Mesothelial cell of epicardium (in vitro differentiated cells): ENCODE measurements at places on chromosomes 2 and 18. TPM values are rescaled to one million over a fixed set of nuclear protein-coding genes. Genes with fewer than 3 reads are reported as not detected.

DNA sequence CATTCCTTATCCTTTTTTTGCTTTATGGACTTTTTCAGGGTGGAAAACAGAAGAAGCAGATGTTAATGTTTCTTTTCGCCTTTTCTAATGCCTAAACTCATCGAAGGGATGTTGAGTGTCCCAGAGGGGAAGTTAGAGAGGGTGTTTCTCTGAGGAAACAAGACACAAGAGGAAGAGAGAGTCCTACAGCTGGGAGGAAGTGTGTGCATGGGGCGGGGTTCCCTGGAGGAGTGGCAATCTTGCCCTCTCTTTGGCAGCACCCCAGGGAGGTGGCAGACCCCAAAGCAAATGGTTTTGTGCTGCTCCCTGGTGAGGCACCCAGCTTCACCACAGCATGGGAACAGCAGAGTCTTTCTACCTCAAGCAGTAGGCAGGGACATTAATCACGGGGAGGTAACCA is 377.6 kb downstream of the RND3 start:
- H3K27me3 ChIP-seq, result no peaks in the 10 kb centered on the region
- no peak overlapping the region for H3K27ac ChIP-seq
- no peak overlapping the region for H3K4me3 ChIP-seq
- DNase-seq, result no peak

GRCh38 chr2:96549967-96550786 is 13.6 kb downstream of the ARID5A start:
- no peaks in the 10 kb centered on the region for H3K27me3 ChIP-seq
- no peak overlapping the region for H3K27ac ChIP-seq
- H3K36me3 ChIP-seq, result no peaks in the 10 kb centered on the region
- H3K4me1 ChIP-seq, result peaks cover 7% of the 10 kb centered on the region
- peak; percentile 22 for DNase-seq
- H3K4me3 ChIP-seq, result no peak overlapping the region

- H3K27ac ChIP-seq, result no peak overlapping the region
- no peaks in the 10 kb centered on the region for H3K27me3 ChIP-seq
- no peaks in the 10 kb centered on the region for H3K36me3 ChIP-seq
- no peak for DNase-seq
- H3K4me1 ChIP-seq, result peaks cover 3% of the 10 kb centered on the region
- H3K4me3 ChIP-seq, result no peak overlapping the region
Measured at GRCh38 chr2:35973737-35974132, 381.8 kb upstream of the CRIM1 start.

DNA sequence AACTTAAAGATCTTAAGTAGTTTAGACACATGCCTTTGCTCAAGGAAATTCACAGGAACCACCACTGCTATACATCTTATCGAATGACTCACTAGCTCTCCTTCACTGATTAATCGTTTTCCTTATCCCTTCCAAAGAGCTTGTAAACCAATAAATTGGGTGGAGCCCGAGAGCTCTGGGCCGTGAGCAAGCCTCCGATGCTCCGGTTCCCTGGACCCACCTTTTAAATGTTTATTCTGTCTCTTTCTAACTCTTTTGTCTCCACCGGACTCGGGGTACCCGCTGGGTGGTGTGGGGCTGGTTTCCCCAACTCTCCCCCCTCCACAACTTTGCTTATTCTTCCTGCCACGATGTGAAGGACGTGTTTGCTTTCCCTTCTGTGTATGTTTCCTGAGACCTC is 292.9 kb upstream of the TMEFF2 start:
- no peaks in the 10 kb centered on the region for H3K27me3 ChIP-seq
- DNase-seq, result no peak
- H3K4me1 ChIP-seq, result no peaks in the 10 kb centered on the region

DNA sequence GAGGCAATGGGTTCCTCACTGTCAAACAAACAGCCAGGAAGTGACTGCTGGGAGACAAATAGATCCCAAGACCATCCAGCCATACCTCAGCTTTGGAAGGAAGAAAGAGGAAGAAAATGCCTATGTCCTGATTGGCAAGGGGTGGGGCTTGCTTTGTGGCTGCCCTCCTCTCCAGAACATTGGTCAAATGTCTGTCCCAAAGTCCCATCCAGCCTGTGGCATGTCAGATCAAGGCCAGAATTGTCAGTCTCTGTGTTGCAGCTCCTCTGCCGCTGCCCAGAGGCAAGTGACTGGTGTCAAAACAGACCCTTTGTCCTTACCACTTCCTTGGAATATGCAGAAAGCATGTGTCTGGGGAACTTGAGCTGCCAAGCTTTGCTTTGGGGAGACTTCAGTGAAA is 63.0 kb upstream of the SMAD2 start:
- no peak for DNase-seq
- peaks cover 19% of the 10 kb centered on the region for H3K4me1 ChIP-seq
- no peaks in the 10 kb centered on the region for H3K36me3 ChIP-seq
- H3K27me3 ChIP-seq, result no peaks in the 10 kb centered on the region
- no peak overlapping the region for H3K27ac ChIP-seq

DNA sequence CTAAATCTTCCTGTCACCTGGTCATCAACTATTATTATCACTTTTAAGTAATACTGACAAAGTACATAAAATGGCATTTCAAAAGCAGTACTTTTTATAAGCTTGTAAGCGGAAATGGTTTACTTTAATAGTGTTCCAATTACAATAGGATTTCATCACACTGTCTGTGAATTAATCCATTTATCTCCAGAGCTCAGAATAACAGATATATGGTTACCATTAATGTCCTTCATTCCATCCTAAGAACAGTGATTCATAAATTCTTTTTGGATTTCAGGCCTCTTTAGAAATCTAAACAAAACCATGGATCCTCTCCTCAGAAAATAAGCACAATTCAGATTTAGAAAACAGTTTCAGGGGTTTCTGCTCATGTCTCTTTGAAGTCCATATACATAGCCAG is 68.4 kb downstream of the PID1 start:
- DNase-seq, result no peak
- H3K4me1 ChIP-seq, result no peaks in the 10 kb centered on the region
- no peaks in the 10 kb centered on the region for H3K36me3 ChIP-seq
- no peak overlapping the region for H3K4me3 ChIP-seq
- no peak overlapping the region for H3K27ac ChIP-seq

GRCh38 chr2:146246736-146247523 is 1597.9 kb upstream of the ACVR2A start:
- no peak overlapping the region for H3K27ac ChIP-seq
- DNase-seq, result no peak
- no peak overlapping the region for H3K4me3 ChIP-seq
- H3K36me3 ChIP-seq, result no peaks in the 10 kb centered on the region
- peaks cover 11% of the 10 kb centered on the region for H3K4me1 ChIP-seq
- no peaks in the 10 kb centered on the region for H3K27me3 ChIP-seq

DNA sequence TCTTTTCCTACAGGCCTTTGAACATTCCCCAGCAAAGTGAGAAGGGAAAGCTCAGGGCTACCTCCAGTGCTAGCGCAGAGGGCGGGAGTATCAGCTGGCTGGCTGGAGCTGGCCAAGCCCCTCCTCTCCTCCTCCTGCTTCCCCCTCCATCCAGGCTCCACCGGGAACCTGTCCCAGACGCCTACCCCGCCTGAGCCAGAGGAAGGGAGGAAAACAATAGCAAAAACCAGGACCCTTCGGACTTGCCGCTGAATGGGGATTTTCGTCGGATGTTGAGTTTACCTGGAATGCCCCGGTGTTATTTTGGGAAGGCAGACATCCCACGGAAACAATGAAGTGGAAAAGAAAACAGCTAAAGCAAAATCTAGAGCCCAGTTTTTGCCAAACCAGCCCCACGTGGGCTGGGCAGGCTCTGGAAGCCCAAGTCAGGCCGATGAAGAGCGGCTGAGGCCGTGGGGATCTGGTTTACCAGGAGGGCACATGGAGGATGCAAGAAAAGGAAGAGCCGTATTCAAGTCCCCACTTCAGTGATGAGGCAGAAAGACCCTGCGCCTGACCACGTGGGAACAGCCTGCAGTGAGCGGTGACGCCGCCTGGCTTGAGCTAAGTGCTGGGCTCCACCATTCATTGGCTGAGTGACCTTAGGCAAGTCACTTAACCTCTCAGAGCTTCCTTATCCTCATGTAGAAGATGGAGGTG is 100.4 kb upstream of the LCLAT1 start:
- peaks cover 4% of the 10 kb centered on the region for H3K36me3 ChIP-seq
- H3K27ac ChIP-seq, result no peak overlapping the region
- H3K27me3 ChIP-seq, result no peaks in the 10 kb centered on the region
- H3K4me3 ChIP-seq, result no peak overlapping the region
- peaks cover 5% of the 10 kb centered on the region for H3K4me1 ChIP-seq

GRCh38 chr2:30777661-30778505 is 29.4 kb downstream of the CAPN13 start:
- no peak for DNase-seq
- no peaks in the 10 kb centered on the region for H3K36me3 ChIP-seq
- H3K4me1 ChIP-seq, result peaks cover 1% of the 10 kb centered on the region
- no peak overlapping the region for H3K4me3 ChIP-seq

DNA sequence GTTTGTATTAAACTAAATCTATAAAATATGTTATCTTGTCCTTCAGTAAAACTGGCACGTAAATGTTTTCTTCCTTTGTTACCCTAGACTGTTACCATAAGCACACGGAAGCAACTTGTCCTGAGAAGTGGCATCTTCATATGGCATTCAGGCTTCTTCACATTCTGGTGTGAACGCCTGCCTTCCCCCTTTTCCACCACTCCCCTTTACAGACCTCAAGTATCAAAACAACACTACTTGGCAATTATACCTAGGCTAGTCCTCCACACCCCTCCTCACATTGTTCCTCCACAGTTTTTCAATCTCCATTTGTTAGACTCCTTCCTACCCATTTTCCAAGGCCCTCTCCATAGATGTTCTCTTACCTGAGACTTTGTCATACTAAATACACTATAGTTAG is 2.9 kb downstream of the MEX3C start:
- no peak for DNase-seq
- H3K4me1 ChIP-seq, result peaks cover 46% of the 10 kb centered on the region
- peak overlapping the region; percentile 73 for H3K27ac ChIP-seq
- H3K36me3 ChIP-seq, result no peaks in the 10 kb centered on the region
- H3K4me3 ChIP-seq, result peak overlapping the region; percentile 98
- H3K27me3 ChIP-seq, result no peaks in the 10 kb centered on the region

- no peak overlapping the region for H3K4me3 ChIP-seq
- DNase-seq, result no peak
- peaks cover 6% of the 10 kb centered on the region for H3K4me1 ChIP-seq
Measured at GRCh38 chr2:42315844-42316470, 45.1 kb downstream of the COX7A2L start.

DNA sequence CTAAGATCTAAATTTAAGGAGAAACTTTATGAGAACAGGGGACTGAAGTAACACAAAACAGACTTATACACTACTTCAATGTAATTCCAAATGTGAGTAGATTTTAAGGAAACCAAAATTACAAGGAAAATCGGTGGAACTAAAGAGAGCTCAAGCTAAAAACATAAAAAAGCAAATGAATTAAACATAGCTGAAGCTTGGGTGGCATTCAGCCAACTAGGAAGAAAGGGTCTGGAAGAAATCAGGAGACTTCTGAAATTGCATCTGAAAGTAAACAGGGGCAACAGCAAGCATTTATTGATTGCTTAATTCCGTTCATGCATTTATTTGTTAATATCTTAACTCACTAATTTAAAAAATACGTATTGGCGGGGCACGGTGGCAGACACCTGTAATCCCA is 727.3 kb upstream of the PKDCC start:
- H3K4me3 ChIP-seq, result no peak overlapping the region
- H3K27me3 ChIP-seq, result no peaks in the 10 kb centered on the region
- H3K4me1 ChIP-seq, result peaks cover 6% of the 10 kb centered on the region

DNA sequence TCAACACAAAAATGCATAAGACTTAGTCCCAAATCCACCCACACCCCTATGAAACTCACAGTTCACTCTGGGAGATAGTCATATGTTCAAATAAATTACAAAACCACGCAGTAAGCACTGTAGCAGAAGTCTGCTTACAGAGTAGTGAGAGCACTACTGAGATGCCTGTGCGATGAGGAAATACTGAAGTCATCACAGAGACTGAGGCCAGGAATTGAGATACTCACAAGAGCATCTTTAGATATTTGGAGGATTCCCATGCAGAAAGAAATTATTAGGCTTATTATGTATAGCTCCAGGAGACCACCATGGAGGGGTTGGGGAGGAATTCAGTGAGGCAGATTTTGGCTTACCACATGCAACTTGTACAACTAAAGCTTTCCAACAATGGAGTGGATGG is 82.3 kb downstream of the ANTXR1 start:
- peaks cover 7% of the 10 kb centered on the region for H3K4me1 ChIP-seq
- DNase-seq, result no peak
- H3K4me3 ChIP-seq, result no peak overlapping the region
- no peaks in the 10 kb centered on the region for H3K27me3 ChIP-seq
- peak overlapping the region; percentile 44 for H3K27ac ChIP-seq
- H3K36me3 ChIP-seq, result peaks cover 51% of the 10 kb centered on the region

- DNase-seq, result no peak
- H3K36me3 ChIP-seq, result no peaks in the 10 kb centered on the region
- peaks cover 38% of the 10 kb centered on the region for H3K27me3 ChIP-seq
- H3K4me3 ChIP-seq, result no peak overlapping the region
Measured at GRCh38 chr2:233108611-233109490, 48.7 kb downstream of the INPP5D start.

DNA sequence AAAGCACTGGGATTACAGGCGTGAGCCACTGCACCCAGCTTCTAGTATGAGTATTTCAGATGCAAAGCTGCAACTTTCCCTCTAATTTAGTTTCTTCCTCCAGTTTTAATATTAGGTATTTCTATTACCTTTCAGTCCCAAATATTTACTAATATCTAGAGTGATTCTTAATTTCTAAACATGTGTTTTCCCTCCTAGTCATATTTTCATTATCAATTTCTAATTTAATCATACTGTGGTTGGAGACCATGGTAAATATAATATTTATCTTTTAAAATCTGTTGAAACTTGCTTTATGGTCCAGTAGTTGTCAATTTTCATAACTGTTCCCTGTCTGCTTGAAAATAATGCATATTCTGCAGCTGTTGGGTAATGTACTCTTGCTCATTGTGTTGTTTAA is 245.9 kb upstream of the REV1 start:
- H3K27ac ChIP-seq, result no peak overlapping the region
- no peaks in the 10 kb centered on the region for H3K27me3 ChIP-seq
- H3K36me3 ChIP-seq, result peaks cover 3% of the 10 kb centered on the region
- DNase-seq, result no peak
- no peak overlapping the region for H3K4me3 ChIP-seq

The ZNF24 gene
- 55.3 to 61.4 TPM (median 58.0 TPM) in 3 replicates for total RNA-seq

The NT5C1B gene
- total RNA-seq, result 0.29 TPM in 1 of 3 replicates, not detected in the others

The MPP4 gene
- total RNA-seq, result 0.18 to 0.27 TPM (median 0.27 TPM) in 3 replicates

The ZNF385B gene
- total RNA-seq, result 0.11 to 0.20 TPM in 2 of 3 replicates, not detected in the other

The IFIH1 gene
- total RNA-seq, result 8.4 to 10.7 TPM (median 9.3 TPM) in 3 replicates

The HRH4 gene
- total RNA-seq, result 0.07 TPM in 1 of 3 replicates, not detected in the others
